Stimulated activated CD4-positive, alpha-beta T cell treated with anti-CD3 and anti-CD28 coated beads, Interleukin-2, amount 100 ng/mL, for 4 hours (primary cell): ENCODE measurements at places on chromosomes 3 and 15.

DNA sequence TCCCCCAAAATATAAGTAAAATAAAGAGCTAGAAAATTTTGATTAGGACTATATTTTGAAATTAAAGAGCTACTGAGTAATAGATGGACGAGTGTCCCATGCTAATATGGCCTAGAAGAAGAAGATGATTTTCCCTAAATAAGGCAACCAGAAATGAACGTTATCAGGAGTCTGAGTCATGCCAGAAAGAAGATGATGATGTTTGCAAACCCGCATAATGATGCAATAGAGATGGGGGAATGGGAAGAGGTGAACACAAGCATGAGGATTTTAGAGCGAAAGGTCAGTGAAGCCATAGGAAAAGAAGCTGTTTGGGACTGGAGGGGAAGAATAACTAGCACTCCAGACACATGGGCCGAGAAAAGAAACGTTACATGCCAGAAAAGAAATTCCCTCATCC is 71.7 kb downstream of the FGF12 start:
- DNase-seq: no peak

- DNase-seq: no peak
Observed at GRCh38 chr3:61664105-61664482, 102.7 kb downstream of the PTPRG start.

GRCh38 chr3:23202921-23203707 is at the start of gene UBE2E2:
Gene UBE2E2, plus strand, starts transcription at chr3:23203327.
- peak; percentile 52 for DNase-seq

DNA sequence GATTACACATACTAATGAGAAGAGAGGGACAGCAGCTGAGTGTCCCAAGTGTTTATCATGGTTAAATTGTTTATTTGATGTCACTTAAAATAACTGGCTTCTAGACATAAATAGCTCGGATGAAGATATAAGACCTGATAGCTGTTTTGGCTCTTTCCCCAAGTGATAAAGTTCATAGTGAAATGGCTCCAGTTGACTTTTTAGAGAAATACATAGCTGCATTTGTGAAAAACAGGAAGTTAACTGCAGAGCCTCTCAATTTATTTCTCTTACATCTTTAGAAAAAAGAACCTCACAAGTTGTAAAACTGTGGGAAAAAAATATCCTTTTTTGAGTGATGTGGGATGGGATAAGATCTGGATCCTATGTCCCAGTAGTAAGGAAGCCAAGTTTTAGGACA is 332.9 kb upstream of the RASGRP1 start:
- DNase-seq: no peak

DNA sequence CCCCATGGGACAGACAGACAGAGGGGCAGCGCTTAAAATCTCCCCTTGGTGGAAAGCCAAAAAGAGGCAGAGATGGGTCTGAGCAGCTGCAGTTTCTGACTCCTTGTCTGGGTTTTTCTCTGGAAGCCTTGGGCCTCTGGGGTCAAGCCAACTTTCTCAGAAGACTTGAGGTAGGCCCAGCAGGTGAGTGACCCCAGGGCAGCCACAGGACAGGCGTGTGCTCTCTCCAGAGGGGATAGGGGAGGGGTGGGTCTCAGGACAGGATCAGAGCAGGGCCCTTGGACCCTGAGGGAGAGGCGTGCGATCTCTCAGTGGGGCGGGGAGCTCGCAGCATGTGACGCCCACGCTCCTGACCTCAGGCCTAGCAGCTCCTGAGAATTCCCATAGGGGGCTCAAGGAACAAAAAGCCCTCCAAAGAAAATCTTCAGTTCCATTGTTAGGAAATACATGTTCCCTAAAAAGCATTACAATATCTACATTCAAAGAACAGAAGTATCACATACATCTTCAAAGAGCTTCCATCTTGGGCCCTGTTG is 34.6 kb upstream of the DUSP7 start:
- DNase-seq: no peak

GRCh38 chr15:68504681-68505170 is 72.8 kb upstream of the ITGA11 start:
- no peak for DNase-seq

DNA sequence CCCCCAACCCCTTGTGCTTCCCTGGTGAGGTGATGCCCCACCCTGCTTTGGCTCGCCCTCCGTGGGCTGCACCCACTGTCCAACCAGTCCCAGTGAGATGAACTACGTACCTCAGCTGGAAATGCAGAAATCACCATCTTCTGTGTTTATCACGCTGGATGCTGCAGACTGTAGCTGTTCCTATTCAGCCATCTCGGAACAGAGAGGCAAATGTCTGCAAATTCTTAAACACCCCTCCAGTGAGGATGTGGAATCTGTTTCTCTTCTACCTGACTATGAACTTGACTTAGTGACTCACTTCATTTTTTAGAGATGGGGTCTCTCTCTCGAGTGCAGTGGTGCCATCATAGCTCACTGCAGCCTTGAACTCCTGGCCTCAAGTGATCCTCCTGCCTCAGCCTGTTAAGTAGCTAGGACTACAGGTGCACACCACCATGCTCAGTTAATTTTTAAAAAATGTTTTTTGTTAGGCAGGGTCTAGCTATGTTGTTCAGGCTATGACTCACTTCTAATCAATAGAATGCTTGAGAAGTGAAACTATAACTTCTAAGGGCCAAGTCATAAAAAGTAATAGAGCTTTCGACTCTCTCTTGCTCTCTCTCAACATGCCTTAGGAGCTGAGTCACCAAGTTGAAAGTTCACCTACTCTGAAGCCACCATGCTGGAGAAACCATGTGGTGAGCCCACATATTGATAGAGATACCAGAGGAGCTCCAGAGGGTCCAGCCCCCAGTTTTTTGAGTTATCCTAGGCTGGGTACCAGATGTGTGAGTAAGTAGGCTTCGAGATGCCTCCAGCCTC is 11.5 kb upstream of the PARP14 start:
- DNase-seq: no peak

- DNase-seq: peak; percentile 74
Observed at GRCh38 chr3:184777566-184778356, 34.2 kb upstream of the VPS8 start.

DNA sequence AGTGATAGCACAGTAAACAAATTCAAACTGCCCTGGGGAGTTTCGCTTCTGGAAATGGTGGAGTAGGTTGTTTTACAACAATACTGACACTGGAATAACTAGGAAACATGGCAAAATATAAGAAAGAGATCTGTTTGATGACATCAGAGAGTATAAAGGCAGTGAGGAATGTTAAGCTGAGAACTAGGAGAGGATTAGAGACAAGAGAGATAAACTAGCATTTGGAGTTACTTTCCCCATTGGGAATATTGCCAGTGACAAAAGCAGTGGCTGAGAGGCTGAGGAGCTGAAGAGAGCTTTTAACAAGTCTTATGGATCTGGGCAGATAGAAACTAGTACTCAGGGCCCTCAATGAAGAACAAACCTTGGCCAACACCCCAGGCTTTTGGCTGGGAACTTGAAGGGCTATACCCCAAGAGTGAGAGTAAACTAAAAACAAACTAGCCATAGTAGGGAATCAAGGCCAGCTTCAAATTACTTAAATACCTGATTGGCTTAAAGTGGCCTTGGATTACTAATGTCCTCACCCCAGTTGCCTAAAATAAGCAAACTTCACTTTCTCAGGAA is 280.4 kb downstream of the KLF13 start:
- DNase-seq: no peak

DNA sequence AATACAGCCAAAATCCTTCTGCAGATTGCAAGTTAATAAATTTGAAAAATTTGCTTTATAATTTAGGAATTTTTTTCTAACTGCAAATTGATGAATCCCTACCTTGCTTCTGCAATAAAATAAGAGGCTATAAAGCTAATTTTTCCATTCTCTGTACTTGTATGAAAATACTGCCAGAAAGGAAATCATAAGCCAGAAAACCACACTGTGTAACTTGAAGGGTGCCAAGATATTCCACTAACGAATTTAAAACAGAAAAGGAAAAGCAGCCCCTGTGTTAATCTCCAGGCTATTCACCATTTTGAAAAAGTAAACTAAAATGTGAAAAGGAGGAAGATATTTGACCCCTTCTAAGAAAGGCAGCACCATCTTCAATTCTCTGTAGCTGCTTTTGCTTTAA is 557.9 kb upstream of the ZNF385D start:
- no peak for DNase-seq

- no peak for DNase-seq
Observed at GRCh38 chr3:50599115-50599715, 12.4 kb downstream of the CISH start.

GRCh38 chr3:130820976-130821375 is 72.9 kb upstream of the ATP2C1 start:
- no peak for DNase-seq

GRCh38 chr3:1843111-1843510 is 255.6 kb upstream of the CNTN4 start:
- DNase-seq: no peak

GRCh38 chr3:72033666-72034428 is 248.9 kb upstream of the PROK2 start:
- DNase-seq: no peak

GRCh38 chr3:113751141-113751540 is 4.3 kb downstream of the ATP6V1A start:
- no peak for DNase-seq

DNA sequence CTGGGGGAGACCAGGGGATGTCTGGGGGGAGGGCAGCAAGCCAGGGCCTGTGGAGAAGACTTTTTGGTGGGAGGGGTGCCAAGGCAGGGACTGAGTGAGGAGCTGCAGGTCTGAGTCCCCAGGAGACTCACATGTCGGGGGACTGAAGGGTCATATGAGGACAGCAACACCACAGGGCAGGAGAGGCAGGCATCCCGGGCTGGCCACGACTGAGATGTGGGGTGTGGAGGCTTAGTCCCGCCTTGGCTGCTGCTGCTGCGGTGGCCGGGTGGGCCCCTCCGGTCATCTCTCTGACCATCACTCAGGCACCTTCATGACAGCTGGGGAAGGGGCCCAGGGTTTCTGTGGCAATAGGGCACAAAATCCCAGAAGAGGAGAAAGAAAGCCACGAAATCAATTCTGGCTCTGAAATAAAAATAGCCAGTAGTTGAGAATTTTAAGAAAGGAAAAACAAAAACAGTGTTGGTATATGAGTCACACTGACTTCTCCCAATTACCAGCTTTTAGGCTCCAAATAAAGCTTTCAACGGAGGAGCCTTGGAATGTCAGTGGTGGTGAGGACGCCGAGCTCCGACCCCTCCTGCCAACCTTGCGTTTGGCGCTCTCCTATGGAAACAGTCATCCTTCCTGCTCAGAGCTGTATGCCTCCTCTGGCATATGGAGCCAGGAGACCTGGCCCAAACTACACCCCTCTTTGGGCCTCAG is 52.9 kb upstream of the ITGA11 start:
- DNase-seq: no peak

GRCh38 chr3:78736863-78737262 is 1030.9 kb downstream of the ROBO1 start:
- no peak for DNase-seq

DNA sequence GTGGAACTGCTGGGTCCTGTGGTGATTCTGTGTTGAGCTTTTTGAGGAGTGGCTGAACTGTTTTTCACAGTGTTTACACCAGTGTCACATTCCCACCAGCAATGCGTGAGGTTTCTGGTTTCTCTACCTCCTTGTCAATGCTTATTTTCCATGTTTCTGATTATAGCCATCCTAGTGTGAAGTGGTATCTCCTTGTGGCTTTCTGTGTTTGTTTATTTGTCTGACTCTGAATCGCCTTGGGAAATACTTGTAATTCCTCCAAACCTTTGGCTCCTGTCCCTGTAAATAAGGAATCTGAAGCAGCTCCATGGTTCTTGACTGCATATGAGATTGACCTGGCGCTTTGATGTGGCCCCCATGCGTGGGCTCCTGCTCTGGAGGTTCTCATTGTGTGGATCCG is 20.6 kb downstream of the FAN1 start:
- DNase-seq: no peak

- DNase-seq: no peak
Observed at GRCh38 chr3:3639078-3639477, 160.2 kb upstream of the LRRN1 start.

DNA sequence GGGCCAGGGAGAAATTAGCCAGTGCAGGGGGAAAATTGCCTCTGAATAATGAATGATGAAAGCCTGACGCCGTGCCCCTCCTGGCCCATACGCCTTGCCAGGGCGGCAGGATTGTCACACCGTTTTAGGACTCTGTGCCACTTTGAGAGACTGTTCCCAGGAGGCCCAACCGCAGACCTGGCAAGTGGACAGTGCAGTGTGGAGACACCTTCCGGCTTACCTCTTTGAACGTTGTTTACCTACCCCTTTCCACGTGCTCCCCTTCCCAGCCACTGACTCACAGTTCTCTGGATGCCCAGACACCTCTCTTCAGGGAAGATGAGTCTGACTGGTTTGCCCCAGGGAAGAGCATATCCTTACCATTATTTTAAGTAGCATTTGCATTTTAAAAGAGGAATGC is 84.0 kb upstream of the PXYLP1 start:
- no peak for DNase-seq

DNA sequence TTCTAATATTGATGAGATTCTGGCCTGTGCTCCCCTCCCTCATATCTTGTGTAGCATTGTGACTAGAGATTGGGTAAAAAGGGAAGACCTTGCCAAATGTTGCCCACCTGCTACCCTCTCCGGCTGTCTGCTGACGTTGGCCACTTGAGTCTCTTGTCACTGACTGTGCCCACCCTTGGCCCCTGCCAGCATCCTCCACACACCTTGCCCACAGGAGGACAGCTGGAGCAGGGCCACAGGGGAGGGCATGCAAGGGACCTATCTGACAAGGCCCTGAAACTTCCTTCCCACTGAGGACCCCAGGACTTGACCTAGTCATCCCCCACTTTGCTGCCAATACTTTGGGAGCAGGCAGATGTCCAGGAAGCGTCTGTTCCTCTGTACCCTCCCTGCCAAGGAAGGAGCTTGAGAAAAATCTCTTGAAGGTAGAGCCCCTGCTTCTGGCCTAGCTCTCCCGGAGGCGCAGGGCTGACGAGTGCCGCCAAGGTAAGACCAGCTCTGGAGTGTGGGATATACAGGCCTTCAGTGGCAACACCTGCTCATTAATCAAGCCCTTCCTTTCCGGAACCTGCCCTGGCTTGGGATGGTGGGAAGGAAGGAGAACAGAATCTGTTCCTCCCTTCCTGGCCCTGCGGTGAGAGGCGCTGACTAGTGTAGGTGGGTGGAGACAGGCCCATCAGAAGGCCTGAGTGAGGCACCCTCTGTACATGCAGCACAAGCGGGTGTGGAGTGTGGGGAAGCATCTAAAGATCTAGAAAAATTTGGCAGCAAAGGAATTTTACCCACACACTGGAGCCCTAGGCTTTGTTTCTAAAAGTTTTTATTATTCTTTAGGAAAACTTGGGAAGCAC is 4.9 kb upstream of the PAK6 start:
- no peak for DNase-seq
